ENCODE measurements at places on chromosomes 11 and 22.
A peak's percentile ranks its signal among the peaks of the same experiment; 100 is the strongest.

DNA sequence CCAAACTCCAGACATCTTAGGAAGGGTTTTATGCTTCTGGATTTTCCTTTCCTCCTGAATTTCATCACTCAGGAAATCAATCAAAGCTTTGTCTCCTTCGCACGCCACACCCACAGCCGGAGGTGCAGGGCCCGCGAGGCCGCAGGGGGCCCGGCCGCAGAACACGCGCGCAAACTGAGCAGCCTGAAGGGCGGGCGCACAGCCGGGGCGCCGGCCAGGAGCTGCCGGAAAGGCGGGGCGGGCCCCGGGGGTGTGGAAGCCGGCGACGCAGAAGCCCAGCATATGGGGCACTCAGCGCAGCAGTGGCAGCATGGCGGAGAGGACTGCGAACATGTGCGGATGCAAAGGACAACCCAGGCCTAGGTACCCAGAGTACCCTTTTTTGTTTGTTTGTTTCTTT, 33.1 kb upstream of the SPTBN2 start:
- no peak for DNase-seq

DNA sequence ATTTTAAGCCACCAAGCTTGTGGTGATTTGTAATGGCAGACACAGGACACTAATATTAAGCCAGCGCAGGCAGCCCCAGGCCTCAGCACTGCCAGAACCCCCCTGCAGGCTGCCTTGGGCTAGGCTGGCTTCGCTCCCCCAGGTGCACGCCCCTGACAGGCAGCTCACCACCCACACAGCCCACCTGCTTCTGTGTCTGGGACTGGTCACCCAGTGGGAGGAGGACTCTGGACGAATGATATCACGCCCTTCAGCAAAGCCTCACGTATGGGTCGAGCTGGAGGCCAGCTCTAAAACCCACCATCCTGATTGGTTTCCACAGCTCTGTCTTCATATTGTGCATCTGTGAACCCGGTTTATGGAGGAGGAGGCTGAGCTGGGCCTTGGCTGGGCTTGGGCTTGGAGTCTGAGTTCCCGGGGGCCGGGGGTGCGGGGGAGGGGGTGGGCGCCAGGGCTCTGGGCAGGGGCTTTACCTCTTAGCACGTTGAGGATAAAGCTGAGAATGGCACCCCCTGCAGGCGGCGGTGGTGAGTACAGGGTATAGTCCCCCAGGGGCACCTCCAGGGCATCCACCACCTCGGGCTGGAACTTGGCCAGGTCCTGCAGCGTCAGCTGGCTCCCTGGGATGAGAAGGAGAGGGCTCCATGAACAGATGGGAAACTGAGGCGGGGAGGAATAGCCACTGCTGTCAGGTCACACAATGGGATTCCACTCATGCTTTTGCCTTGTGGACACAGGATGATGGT, 13.8 kb downstream of the GGT5 start:
- peak; percentile 62 for DNase-seq

GRCh38 chr11:47057365-47057764, 119.3 kb downstream of the ARFGAP2 start:
- DNase-seq, result no peak

GRCh38 chr11:68471360-68472340, 11.1 kb downstream of the PPP6R3 start:
- DNase-seq, result peak; percentile 21

DNA sequence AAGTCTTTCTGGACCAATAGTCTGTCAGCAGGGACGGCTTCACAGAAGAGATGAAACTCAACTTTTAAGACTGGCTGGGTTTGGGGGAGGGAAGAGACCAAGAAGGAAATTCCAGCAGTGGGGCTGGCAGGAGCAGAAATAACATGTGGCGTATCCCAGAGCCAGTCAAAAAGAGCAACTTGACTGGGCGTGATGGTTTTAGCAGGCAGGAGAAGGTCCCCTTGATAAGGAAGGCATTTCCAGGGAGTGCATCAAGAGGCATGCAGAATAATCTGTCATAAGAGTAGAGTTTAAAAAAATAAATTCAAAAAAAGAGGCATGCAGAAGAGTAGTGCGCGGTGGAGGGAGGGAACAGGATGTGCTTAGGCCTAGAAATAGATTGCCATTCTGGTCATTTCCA, 52.5 kb downstream of the C22orf31 start:
- DNase-seq, result no peak

- DNase-seq, result no peak
These were observed 2050.6 kb upstream of the RAG2 start for GRCh38 chr11:38648604-38649003.

GRCh38 chr11:35524780-35525179, 636 bp downstream of the PAMR1 start:
- no peak for DNase-seq

DNA sequence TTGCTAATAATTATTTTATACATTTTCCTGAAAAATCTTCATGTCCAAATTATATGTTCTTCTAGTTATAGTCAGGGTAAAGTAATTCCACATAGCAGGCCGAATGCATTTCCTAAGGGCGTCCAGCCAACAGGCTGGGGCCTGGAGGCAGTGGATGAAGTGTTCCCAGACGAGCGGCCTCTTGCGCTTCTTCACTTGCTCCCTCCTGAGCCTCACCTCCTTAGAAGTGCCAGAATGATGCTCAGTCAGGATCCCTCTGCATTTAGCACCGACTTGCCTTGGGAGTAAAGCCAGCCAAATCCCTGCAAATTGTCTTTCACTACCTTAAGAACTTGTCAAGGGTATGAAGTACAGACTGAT, 1.5 kb downstream of the OLFML1 start:
- DNase-seq, result no peak

DNA sequence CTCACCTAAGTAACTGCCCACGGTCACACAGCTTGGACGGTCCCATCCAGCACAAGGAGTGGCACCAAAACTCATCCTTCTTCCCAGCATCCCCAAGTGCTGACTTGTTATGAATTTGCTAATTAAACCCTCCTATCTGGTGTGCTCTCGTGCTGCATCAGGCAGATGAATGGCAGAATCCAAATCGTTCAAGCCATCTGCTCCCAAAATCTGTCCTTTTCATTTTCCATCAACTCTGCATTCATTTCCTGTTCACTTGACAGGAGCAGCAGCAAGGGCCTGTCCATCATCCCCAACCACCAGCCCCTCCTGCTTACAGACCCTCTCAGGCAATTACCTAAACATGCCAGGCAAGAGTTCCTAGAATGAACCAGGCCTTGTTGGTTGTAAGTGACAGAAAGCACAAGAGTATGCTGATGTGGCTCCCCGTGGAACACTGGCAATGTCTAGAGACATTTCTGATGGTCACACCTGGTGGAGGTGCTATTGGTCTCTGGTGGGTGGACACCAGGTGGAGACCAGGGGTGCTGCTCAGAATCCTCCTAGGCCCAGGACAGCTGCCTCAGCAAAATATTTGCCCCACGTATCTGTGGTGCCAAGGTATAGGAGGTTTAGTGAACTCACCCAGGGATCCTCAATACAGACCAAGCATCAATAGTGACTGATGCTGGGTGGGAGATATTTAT, 832.5 kb downstream of the TBC1D22A start:
- DNase-seq, result no peak

DNA sequence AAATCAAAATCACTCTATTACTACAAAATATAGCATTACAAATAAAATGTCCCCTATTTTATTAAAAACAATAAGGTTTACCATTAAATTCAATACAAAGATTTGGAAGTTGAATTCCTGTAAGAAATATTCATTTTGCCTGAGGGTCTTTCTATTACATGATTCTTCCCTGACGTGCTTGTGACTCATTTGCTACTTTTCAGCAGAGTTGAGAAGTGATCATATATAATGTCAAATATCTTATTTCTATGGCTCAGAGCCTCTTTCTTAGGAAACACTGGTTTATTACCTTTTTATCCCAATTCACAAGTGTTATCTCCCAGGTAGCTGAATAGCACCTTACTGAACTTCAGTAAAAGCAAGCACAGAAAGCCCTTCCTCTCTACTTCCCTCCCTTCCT, 65.2 kb upstream of the CNTN5 start:
- DNase-seq, result no peak

GRCh38 chr11:2612884-2613571, 86.8 kb downstream of the KCNQ1OT1 start:
- DNase-seq, result no peak

DNA sequence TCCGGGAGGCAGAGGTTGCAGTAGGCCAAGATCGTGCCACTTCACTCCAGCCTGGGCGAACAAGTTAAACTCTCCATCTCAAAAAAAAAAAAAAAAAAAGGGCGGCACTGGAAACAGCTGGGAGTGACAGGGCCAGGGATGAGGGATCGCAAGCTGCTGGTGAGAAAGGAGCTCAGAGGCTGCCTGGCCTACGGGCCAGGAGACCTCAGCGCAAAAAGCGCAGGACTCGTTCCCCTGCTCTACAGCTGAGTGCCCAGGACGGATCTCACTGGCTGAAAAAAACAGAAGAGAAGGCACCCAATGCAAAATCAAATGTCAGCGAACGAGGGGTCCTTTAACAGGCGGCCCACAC, 650 bp upstream of the NUP50 start:
- DNase-seq, result no peak

- DNase-seq, result no peak
These were observed 1.9 kb upstream of the DGAT2 start for GRCh38 chr11:75766443-75767227.

- DNase-seq, result no peak
These were observed 84.9 kb upstream of the PRR5 start for GRCh38 chr22:44616882-44617655.

GRCh38 chr11:17186932-17187692, 20.7 kb downstream of the PIK3C2A start:
- DNase-seq, result no peak

GRCh38 chr11:70414341-70415100, 16.2 kb downstream of the CTTN start:
- DNase-seq, result no peak

DNA sequence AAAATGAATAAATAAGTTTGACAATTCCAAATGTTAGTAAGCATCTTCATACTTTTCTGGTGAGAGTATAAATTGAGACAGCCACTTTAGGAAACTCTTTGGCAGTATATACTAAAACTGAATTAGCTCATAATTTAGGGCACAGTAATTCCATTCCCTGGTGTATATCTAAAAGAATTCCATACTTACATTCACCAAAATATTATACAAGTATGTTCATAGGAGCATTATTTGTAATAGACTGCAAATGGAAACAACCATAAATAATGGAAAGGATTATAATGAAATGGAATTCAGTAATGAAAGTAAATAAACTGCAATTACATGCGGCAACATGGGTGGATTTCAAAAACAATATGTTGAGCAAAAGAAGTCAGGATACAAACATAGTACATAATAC, 315.8 kb upstream of the LRRC4C start:
- no peak for DNase-seq

- DNase-seq, result no peak
These were observed 10.1 kb upstream of the RPS3 start for GRCh38 chr11:75389276-75389605.

DNA sequence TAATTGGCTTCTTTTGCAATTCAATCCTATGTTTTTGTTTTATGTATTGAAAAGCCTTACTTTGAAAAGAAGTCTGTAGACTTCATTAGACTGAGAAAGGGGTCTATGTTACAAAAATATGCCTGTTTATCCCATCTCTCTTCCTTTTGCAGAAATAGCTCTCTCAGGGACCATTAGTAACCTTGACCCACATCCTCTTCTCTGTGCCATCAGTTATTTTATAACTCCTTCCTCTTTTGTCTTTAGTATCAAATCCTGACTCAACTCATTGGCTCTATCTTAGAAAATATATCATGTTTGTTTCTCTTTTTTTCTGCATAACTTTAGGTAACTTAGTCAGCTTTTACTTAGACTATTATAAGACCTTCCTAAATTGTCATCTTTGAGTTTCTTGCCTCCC, 20.3 kb downstream of the ZC3H12C start:
- DNase-seq, result no peak

- DNase-seq, result no peak
These were observed 643 bp downstream of the CEND1 start for GRCh38 chr11:788953-789940.

GRCh38 chr11:111944139-111944538, 7.0 kb downstream of the DIXDC1 start:
- DNase-seq, result no peak

DNA sequence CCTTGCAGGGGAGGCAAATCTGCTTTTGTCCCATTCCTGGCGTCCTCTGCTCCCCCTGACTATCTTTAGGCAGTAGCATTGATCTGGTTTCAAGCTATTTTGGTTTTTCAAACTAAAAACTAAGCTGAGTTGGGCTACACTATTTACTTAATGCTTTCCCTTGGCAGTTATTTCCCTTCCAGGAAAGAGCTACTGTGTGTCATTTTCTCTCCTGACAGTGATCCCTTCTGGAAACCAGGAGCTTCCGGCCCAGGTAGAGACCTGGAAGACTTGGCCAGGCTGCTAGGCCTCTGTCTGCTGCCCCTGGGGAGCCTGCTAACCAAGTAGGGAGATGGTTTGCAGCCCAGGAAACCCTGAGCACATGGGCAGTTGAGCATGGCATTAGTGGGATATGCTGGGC, 35.0 kb downstream of the NAV2 start:
- DNase-seq, result no peak

DNA sequence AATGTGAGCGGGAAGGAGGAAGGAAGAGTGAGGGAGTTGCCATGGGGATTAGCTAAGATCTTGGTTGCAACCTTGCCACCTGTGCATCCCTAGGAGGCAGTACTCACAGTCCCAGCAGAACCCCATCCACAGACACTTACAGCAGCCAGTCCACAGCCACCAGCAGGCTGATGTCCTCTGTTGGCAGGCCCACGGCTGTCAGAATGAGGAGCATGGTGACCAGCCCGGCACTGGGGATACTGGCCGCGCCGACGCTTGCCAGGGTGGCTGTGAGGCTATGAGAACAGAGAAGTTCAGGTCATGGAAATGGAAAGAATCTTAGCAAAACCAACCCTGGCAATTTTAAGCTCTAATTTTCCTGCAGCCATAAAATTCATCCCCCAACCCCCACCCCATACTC, 138.6 kb downstream of the SLC1A2 start:
- DNase-seq, result no peak

DNA sequence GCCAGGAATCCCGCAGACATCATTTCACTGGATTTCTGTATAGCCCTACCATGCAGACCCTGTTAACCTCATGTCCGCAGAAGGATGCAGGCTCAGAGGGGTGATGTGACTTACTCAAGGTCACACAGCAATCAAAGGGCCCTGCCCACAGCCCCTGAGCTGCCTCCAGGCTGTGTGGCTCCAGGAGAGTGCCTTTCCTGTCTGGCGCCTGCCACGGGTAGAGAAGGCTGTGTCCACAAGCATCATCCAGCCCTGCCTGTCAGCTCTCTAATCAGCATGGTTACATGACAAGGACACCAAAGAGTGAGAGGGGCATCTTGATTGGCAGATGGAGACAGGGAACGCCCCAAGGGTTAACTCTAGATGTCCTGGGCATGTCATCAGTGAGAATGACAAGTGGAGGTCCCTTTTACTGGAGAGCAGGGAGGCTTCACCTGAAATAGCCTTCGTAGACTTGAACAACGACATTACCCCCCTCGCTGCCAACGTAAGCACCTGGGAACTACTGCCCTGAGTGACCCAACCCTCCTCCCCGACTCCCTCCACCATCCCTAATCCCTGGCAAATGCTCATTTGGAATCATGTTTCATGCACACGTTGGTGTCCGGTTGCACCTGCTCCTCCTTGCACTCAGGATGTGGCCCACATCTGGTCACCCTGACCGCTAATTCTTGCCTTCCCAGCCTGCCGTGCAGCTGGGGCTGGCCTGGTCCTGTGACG, 6.9 kb downstream of the FGF19 start:
- DNase-seq, result no peak

Data from activated CD4-positive, alpha-beta T cell treated with anti-CD3 and anti-CD28 coated beads, Interleukin-2, amount 50 U/mL, for 1 hour (primary cell).